Effector CD8-positive, alpha-beta T cell (primary cell): ENCODE measurements at places on chromosomes 6 and 20.
A peak's percentile ranks its signal among the peaks of the same experiment; 100 is the strongest.

DNA sequence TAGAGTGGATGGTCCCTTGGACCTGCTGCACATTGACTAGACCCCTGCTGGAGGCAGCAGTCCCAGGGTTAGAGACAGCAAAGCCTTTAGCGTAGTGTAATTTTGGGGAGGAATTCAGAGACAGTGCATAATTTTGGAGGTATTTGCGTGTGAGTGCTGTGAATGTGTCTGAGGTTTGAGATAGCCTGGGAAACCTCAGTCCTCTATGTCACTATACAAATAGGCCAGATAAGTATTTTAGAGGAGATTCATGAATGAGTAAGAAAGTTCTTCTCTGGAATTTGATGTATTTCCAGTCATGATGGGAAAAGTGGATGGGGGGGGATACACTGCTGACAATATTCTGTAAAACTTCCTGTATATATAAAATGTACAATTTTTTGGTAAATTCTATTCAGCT, 25.8 kb upstream of the MTRF1L start:
- no peak for DNase-seq

- no peak for DNase-seq
Measured at GRCh38 chr20:54004445-54004844, 65.9 kb downstream of the BCAS1 start.

DNA sequence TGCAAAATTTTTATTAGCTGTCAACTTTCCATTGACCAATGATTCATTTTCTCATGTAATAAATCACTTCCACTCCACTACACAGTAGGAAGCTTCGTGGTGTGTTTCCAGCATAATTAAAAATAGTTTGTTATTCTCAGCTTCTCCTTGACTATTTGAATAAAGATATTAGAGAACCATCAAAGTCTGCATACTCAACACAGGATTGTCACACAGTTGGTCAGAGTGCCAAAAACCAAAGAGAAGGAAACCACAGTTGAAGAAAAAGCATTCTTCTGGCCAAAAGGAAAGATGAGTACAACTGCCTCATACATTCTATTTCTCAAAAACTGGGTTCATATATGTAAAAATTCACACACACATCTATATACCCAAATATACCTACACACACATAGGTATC, 455.1 kb upstream of the HSF2 start:
- DNase-seq, result no peak

GRCh38 chr6:2891768-2892170, 11.3 kb downstream of the SERPINB9 start:
- DNase-seq, result peak; percentile 49

- DNase-seq, result no peak
Measured at GRCh38 chr6:151385177-151385576, 6.2 kb downstream of the ZBTB2 start.

GRCh38 chr6:112086744-112087135, 542 bp downstream of the TUBE1 start:
- DNase-seq, result no peak

DNA sequence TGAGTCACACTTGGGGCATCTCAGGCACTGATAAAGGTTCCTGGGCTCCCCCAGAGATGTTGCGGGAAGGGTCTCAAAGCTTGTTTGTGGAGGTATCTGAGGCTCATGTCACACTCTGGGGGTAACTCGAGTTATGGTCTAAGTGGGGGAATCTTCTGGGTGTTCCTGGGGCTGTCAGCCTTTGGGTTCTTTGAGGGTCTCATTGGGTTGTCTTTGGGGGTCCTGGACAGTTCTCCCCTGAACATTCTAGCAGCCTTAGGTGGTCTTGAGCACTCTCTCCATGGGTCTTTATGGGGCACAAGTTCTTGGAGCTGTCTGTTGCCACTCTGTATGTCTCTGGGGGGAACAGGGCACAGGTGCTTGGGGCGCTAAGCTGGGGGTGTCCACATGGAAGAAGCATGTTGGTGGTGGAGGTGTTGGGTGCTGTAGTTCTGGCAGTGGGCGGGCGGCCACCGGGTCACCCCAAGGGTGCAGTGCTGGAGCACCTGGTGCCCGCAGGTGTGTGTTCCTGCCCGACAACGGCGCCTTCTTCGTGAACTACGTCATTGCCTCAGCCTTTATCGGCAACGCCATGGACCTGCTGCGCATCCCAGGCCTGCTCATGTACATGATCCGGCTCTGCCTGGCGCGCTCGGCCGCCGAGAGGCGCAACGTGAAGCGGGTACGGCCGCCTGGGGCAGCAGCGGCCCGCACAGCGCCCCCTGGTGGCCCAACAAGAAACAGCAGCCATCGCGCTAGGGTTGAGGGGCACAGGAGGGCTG, 7.1 kb upstream of the CAPN11 start:
- DNase-seq, result peak; percentile 67

DNA sequence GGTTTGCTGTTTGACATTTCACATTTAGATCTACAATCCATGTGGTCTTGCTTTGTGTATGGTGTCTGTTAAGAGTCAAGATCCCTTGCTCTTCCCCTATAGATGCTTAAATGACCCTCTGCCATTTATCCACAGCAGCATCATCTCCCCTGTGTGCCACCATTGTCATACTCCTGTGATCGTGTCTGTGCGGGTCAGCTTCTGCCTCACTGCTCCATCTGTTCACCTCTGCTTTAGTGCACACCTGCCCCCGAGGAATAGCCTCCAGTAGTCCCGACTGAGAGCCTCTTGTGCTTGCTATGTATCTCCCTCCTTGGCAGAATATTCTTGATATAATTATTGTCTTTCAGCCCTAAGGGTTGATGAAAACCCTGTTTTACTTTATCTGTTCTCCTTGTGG, 551.2 kb downstream of the CDH26 start:
- no peak for DNase-seq

DNA sequence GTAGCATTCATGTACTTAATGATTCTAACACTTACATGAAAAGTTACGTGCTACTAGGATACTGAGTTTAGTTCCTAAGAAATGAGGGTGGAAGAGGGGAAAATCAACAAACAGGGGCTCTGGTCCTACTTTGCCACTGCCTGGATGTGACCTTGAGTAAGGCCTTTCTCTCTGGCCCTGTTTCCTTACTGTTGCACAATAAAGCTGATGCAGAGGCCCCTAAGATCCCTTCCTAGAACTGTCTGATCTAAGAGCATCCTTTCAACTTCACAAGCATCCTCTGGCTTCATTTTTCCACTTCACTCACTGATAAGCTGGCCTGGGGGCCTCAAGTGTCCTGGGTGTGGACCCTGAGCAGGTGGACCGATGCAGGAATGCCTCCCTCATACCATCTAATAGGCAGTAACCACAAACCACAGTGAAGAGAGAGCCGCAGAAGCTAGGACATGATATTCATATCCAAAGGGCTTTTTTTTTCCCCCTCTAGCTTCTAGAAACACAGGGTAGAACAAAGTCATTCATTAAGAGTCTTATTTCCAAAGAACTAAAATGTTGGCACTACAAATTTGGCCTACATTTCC, 21.6 kb downstream of the FKBP1A start:
- DNase-seq, result no peak

DNA sequence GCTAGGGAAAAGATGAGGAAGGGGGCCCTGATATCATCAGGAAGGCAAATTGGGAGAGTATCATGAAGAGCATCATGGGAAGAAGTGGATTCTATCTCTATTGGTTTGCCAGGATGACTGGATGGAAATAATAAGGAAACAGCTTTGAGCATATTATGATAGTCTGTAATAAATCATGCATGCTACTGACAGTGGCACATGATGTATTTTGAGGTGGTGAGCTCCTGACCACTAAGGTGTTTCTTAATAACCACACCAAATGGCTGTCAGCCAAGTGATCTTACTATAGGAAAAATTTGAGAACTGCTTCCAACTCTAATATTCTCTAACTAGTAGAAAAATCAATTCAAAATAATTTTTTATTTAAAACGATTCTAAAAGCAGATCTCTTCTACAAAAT, 548.4 kb upstream of the JAG1 start:
- DNase-seq, result no peak

DNA sequence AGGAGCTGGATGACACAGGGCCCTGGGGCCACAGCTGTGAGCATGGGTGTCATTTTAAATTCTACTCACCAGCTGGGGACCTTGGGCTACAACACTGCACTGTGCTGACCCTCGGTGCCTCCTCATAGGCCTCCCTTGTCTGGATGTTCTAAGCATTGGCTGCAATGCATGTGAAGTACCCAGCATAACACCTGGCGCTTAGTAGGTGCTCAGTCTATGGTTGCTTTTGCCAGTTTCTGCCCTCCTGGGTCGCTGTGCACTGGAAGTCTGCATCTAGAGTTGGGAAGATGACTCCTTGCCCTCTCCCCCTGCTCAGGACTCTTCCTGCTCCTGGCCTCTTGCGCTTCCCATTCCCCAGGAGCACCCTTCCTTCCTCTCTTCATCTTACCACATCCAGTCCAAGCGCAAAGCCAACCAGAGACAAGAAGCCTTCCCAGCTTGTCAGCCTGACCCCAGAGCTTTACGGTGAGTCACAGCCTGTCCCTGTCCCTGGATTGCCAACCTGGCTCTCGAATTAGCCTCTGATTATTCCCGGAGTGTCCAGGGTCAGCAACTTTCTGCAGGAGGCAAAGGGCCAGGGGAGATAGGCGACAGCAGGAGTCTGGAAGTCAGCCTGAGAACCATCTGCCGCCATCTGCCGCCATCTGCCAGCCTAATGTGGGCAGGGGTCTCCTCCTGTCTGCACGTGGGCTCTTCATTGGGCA, 8.8 kb downstream of the SLC13A3 start:
- DNase-seq, result no peak

- DNase-seq, result no peak
Measured at GRCh38 chr6:43923376-43924221, 153.6 kb downstream of the VEGFA start.

DNA sequence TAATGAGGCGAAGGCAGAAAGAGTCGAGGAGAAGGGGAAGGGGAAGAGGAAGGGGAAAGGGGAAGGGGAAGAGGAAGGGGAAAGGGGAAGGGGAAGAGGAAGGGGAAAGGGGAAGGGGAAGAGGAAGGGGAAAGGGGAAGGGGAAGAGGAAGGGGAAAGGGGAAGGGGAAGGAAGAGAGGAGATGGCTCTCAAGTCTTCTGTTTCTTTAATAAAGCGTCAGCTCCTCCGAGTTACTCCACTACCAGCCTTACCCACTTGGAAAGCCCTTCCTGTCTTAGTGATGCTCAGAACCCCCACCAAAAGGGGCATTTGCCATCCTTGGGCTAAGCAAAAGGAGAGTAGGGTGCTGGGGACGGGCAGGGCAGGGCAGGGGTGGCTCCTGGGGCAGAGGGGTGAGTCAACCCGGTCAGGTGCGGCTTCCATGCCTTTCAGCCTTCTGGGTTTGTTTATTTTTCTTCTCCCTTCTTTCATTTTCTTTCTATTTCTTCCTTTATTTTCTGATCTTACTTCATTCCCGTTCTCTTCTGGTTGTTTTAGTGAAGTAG, 476 bp upstream of the CLIC5 start:
- no peak for DNase-seq

GRCh38 chr6:113495521-113495920, 361.6 kb upstream of the MARCKS start:
- DNase-seq, result no peak

- DNase-seq, result no peak
Measured at GRCh38 chr6:17381424-17382147, 11.8 kb upstream of the CAP2 start.

DNA sequence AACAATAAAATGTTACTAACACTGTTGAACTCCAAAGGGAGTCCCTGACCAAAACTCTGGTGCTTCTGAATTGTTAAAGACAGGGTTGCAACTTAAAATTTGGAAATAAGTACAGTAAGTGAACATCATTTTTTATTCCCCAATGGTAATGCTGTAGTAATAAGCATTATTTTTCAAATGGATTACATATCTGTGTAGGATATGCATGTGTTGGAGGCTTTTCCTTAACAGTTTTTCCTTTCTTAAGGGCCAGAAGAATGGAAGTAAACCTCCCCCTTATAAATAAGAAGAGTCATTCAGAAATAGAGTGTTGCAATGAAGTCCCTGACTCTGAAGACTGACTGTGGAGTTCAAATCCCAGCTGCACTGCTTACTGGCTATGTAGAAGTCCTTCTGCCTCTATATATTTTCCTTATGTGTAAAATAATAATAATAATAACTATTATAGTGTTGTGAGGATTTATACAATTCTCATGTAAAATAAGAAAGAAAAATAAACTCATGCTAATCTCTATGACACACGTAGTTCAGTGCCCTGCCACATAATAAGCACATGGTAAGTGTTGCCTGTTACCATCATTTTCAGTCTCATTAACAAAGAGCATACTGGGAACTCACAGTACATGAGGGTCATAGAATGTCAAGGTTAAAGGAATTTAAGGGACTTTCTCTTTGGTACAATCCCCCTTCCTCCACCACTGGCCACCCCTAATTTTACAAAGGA, 129.8 kb upstream of the SMLR1 start:
- DNase-seq, result no peak

DNA sequence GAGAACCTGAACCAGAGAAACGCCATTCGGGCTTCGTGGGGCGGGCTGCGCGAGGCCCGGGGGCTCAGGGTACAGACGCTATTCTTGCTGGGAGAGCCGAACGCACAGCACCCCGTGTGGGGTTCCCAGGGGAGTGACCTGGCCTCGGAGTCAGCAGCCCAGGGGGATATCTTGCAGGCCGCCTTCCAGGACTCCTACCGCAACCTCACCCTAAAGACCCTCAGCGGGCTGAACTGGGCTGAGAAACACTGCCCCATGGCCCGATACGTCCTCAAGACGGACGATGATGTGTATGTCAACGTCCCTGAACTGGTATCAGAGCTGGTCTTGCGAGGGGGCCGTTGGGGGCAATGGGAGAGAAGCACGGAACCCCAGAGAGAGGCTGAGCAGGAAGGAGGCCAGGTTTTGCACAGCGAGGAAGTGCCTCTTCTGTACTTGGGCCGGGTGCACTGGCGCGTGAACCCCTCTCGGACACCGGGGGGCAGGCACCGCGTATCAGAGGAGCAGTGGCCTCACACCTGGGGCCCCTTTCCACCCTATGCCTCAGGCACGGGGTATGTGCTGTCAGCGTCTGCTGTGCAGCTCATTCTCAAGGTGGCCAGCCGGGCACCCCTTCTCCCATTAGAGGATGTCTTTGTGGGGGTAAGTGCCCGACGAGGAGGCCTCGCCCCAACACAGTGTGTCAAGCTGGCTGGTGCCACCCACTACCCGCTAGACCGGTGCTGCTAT, 904 bp downstream of the B3GALT4 start:
- peak; percentile 16 for DNase-seq
